Globus pallidus (tissue), 1 donor: ENCODE measurements at places on chromosomes 1 and 21.

GRCh38 chr1:226551299-226551698 lies 2.7 kb downstream of the STUM start:
- no peak for DNase-seq

- peak; percentile 93 for DNase-seq
Measured at GRCh38 chr1:15603050-15603965, 13.9 kb upstream of the DDI2 start.

DNA sequence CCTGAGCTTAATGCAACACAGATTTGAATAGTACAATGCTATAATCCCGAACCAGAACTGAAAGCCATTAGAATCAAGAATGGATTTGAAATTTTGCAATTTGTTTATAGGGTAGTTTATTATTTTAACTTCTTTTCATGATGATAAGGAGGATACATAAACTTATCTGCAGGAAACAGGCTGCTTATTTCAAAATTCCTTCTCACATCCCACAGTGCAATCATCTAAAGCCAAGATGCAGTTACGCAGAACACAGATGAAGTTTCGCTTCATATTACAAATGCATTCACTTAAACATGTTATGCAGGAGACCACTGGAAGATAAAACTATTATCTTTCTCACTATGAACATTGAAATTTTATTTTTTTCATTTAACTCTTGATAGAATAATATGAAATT lies 1019.6 kb downstream of the PLA2G4A start:
- no peak for DNase-seq

DNA sequence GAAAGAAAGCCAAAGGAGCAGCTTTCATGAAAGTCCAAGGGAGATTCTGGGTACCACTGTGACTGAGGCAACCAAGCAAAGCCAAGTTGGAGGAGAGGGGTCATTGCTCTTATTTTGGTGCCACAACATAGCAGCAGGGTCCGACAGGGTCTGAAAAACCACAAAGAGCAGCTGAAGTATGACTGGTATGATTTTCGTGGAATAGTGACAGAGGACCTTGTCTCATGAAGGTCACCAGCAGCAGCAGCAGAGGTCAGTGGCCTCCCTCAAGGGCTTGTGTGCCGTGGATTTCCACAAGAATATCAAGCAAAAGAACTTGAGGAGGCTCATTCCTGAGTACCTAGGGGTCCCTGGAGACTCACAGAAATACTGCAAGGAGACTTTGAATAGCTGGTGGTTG lies 160.9 kb upstream of the SYT6 start:
- no peak for DNase-seq

DNA sequence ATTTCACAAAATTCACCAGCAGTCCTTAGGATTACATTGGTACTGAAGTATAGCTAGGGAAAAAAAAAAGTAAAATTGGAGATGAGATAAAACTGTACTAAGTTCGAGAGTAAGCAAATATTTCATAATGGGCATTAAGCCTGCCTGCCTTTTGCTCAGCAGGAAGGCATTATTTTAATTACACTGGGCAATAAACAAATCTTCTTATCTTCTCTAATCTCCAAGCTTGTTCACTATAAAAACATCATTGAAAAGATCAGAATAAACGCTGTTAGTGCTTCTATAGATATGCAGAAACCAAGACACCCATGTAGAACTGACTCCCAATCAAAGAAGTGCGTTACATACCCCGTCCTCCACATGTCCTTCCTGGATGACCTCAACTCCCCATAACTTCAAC lies 174.2 kb upstream of the CHODL start:
- no peak for DNase-seq

DNA sequence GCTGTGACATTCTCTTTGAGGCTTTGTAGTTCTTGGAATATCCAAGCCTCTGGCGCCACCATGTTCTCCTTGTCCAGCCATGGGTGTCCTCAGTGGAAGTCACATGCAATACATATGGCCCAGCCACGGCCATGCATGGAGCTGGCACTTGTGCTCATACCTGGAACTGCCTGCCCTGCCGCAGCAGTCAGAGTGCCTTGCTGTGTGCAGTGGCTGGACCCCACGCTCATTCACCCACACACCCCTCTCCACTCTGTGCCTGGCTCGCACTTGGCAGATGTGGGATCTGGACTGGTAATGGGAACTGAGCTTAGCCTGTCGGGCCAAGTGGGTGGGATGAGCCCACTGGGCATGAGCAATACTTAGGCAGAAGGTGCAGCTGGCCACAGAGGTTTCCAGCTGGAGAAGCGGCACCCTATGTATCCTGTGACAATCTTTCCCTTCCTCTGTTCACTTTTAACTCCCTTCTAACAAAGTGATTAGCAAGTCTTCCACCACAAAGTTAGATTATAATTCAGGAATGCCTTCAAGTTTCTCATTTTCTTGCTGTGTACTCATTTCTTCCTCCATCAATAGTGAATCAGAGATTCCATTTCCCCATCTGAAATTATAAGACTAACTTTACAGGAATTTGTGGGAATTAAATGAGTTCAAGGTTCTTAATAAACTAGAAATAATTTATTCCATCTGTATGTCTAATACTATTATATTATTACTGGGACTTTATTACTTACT lies 351.6 kb upstream of the NCAM2 start:
- DNase-seq: no peak

DNA sequence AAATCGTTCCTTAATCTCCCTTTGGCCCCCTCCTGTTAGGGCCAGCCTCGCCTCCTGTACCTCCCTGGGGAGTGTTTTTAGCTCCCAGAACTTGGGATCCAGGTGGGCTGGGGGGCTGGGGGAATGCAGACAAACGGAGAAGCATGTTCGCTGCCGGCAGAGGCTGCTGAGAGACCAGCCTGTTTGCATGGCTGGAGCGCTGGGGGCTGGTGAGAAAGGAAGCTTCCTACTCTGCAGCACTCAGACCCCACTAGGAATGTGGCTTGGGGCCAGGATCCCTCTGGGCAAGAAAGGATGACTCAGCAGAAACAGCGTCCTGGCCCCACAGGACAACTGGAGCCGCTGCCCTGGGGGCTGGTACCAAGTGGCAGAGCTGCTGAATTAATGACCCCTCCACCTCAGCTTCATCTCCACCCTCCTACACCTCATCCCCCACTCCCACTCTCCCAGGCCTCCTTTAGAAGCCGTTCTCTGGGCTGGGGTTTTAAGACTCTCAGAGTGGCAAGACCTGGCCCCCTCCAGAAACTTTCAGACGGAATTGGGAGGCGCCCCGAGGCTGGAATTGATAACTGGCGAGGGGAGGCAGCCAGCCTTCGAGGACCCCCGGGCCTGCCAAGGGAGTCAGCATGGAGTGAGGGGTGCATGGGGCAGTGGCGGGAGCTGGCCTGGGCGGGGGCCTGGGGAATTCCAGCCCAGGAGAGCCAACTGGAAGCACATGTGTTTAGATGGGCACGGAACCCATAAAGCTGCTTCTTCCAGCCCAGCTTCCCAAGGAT lies 28.5 kb upstream of the EPS8L3 start:
- peak; percentile 73 for DNase-seq

GRCh38 chr1:229769006-229769405 lies 143.0 kb downstream of the URB2 start:
- DNase-seq: no peak

DNA sequence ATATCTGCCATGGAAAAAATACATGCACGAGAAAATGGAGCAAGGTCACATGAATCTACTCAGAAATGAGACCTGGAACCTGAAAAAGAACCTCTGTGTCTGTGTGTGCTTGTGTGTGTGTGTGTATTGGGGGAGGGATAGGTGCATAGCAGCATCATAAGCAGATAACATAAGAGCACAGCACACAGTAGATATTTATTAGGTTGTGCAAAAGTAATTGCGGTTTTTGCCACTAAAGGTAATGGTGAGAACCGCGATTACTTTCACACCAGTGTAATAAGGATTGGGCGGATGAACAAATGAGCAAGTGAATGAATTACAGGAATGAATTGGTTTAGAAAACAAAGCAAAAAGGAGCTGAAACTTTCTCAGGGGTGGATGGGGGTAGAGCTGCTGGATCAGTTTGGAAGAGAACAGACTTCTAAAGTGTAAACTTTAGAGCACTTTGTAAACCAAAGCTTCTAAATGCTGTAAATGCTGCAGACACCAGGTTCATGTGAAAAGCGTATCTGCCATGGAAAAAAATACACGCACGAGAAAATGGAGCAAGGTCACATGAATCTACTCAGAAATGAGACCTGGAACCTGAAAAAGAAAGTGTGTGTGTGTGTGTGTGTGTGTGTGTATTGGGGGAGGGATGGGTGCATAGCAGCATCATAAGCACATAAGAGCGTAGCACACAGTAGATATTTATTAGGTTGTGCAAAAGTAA lies 156.9 kb downstream of the TOMM20 start:
- no peak for DNase-seq

DNA sequence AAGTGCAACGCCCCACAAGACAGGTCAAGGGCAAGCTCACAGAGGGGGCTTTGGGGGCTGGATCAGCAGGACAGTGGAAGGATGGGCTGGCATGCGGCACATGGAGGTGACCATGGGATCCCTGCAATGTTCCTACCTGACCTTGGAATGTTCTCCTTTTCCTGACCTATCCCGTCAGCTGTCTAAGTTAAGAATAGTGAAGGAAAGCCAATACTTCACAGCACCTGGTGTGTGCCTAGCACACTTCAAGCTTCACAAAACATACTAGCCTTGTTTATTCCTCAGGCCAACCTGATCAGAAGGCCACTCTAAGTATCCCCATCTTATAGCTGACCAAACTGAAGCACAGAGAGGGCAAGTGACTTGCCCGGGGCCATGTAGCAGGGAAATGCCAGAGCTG lies 31.2 kb downstream of the LRRC38 start:
- DNase-seq: no peak

GRCh38 chr1:56816909-56817308 lies 2.3 kb downstream of the FYB2 start:
- DNase-seq: no peak

- DNase-seq: no peak
Measured at GRCh38 chr1:115867216-115867615, 26.3 kb upstream of the NHLH2 start.

GRCh38 chr1:16009030-16009460 lies 5.0 kb downstream of the SRARP start:
- peak; percentile 56 for DNase-seq

DNA sequence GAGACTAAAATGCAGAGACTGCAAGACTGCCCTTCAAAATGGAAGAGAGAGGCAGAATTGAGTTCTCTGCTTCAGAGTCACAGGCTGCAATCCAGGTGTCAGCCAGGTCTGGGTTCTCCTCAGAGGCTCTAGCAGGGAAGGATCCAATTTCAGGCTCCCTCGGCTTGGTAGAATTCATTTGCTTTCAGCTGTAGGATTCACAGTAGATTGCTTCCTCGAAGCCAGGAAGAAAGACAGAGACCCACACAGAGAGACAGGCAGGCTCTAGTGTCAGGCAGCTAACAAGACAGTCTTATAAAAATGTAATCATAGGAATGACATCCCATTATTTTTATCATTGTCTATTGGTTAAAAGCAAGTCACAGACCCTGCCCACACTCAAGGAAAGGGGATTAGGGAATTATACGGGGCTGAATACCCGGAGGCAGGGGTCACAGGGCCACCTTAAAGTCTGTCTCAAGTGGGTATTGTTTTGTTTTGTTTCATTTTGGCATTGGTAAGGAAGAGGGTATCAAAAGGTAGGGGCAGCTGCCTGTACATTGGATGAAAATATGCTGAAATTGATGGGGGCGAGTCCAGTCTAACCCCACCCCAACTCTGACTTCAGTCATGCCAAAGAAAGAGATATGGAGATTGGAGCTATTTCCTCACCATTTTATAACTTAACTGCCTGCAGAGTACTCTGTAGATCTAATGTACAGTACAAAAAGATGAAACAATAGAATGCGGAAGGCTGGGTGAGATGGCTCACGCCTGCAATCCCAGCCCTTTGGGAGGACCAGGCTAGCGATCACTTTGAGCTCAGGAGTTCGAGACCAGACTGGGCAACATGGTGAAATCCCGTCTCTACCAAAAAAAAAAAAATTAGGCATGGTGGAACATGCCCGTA lies 9.5 kb upstream of the TBCE start:
- DNase-seq: no peak

GRCh38 chr1:175497501-175497900 lies 245.9 kb downstream of the TNR start:
- no peak for DNase-seq

DNA sequence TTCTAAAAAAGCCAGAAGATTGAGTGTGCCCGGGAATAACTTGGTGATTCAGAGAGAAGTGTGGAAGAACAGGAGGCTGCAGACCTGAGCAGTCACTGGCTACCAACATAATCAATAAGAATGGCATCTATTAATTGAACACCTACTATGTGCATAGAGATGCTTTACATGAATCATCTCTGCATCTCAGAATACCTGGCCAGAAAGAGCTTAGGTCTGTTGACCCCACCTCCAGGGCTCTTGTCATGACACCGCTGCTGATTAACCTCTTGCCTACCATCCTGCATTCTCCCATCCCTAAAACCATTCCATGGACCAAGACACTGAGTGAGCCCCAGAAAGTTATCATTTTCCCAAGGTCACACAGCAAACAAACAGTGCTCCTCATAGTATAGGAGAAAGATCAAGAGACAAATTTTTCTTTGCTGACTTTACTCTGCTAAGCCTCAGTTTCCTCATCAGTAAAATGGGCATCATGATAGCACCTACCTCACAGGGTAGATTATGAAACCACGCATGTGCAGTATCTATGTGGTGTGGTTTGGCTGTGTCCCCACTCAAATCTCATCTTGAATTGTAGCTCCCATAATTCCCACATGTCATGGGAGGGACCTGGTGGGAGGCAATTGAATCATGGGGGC lies 16.3 kb upstream of the PINK1 start:
- DNase-seq: no peak

DNA sequence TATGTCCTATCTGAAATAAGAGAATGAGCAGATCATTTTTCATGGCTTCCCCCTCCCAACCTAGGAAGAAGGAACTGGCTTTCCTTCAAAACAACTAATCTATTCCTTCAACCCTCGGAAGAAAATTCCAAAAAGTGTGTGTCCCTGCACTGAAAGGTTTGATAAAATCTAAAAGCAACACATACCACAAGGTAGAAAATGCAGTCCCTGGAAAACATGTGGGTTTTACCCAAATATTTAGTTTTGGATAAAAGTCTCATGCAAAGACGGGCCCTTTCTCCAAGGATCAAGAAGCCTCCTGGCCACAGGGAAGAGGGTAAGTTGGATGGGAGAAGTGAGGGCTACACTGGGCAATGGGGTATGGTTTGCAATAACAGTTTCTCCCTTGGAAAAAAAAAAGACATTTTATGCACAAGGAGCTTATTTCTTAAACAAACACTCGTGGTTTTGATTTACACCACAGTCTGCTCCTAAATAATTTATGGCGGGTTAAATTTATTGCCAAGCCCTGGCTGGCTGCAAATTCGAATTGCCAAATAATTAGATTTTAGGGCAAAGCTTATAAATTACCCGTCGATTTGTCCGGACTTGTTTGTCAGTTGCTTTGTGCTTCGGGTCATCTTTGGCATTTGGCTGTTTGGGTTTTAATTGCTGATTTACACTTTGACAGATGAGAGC lies 28.9 kb downstream of the ERI3 start:
- no peak for DNase-seq
